ENCODE measurements at places on chromosomes 4 and X. TPM values are rescaled to one million over a fixed set of nuclear protein-coding genes. Genes with fewer than 3 reads are reported as not detected.

The DOK7 gene
- total RNA-seq: 0.51 TPM

The ITIH6 gene
- total RNA-seq: not detected

The FGF13 gene
- total RNA-seq: 2.5 TPM

The TXLNG gene
- 12.3 TPM for total RNA-seq

The JADE3 gene
- 4.5 TPM for total RNA-seq

The STARD8 gene
- 9.5 TPM for total RNA-seq

The TCP11X2 gene
- not detected for total RNA-seq

The FAM114A1 gene
- total RNA-seq: 61.5 TPM

The KDR gene
- total RNA-seq: 1.4 TPM

The CD40LG gene
- total RNA-seq: not detected

The VCX3A gene
- total RNA-seq: not detected

The ZFX gene
- total RNA-seq: 25.1 TPM

The BEX1 gene
- total RNA-seq: 9.1 TPM

The INTS6L gene
- 2.0 TPM for total RNA-seq

The ERCC6L gene
- 6.6 TPM for total RNA-seq

The ARX gene
- not detected for total RNA-seq

The AMER1 gene
- total RNA-seq: 1.6 TPM

The EDA gene
- 1.6 TPM for total RNA-seq

The PRKX gene
- 21.5 TPM for total RNA-seq

The HNRNPDL gene
- total RNA-seq: 283 TPM

The CRLF2 gene
- total RNA-seq: not detected

The C4orf50 gene
- not detected for total RNA-seq

The DCAF12L2 gene
- 0.06 TPM for total RNA-seq

Data from epithelial cell of proximal tubule (primary cell).